ENCODE measurements at places on chromosomes 1 and 21.
A peak's percentile ranks its signal among the peaks of the same experiment; 100 is the strongest.

DNA sequence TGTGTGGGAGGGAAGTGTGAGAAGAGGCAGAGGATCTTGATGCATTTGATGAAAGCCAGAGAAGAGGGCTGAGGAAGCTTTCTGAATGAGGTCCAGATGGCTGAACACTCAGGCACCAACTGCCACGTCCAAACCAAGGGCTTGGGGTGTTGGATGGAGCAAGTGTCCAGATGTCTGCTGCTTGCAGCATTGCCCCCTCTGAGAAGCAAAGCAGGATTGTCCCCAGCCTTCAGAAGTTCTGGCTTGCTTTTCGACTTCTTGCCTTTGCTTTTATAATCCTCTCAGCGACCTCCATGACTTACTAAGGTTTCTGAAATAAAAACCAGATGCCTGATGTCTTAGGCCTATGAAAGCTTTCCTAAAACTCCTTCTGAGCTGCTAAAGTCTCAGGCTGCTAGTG, 182.5 kb downstream of the HUNK start:
- DNase-seq = no peak

GRCh38 chr1:71170925-71171324, 90.1 kb upstream of the ZRANB2 start:
- no peak for DNase-seq

DNA sequence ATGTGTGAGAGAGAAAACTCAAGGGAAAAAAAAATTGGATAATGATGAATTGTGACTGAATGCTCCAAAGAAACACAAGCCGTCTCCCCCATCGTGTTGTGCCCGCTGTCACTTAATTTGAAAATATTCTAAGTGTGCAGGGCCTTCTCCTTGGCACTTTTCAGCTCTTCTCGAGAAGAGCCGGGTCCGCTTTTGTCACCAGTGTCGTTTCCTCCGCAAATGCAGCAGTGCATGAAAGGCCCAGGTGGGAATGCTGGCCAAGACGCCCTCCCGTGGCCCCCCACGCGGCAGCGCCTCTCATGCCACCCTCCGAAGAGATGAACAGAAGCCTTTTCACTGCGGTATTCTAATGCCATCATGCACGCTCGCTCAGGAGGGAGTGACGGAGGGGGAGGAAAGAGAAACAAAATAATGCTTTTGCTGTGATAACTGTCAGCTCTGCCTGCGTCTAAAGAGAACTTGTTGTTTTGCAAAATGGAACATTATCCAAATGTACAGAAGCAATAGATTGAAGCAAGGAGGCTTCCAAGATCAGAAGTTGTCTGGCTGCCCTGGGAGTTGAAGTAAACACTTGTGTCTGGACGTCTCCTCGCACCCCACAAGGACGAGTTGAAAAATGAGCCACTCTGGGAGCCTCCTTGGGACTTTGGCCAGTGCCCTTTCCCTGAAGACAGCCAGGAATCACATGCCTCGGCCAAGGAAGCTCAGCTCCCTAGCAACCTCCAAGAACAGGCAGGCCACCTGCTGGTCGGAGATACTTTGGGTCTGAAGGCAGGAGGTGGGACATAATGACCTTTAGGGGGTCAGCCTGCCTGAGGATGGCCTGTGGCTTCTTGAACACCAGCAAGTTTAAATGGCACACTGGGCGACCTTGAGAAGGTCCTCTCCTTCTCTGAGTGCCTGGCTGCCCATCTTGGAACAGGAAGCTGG, 166.1 kb upstream of the ZC3H12A start:
- DNase-seq = no peak

DNA sequence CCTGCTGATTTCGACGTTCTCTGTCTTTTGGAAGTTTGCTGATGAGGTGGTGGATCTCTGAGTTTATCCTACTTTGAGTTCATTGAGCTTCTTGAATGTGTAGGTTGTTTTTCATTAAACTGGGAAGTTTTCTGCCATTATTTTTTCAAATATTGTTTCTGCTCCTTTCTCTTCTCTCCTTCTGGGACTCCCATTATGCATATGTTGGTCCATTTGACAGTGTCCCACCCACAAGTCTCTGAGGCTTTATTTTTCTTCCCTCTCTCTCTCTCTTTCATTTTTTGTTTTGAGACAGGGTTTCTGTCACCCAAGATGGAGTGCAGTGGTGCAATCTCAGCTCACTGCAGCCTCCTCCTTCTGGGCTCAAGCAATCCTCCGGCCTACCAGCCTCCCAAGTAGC, 11.7 kb downstream of the TNFRSF18 start:
- DNase-seq = no peak

DNA sequence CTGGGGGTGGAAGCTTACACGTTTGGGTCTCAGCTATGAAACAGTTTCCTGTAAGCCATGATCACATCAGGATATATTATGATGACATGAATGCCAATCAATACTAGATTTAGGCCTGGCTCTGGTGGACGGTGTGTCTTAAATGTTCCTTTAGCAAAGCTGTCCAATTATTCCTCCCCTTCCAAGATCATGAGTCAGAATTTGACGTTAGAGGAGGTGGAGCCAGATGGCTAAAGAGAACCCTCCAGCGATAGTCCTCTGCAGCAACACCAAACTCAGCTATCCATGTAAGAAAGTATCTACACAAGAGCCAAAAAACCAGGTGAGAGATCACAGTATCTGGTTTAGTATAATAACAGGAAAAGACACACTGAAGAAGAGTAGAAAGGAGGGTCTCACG, 47.8 kb downstream of the PACC1 start:
- DNase-seq = no peak

DNA sequence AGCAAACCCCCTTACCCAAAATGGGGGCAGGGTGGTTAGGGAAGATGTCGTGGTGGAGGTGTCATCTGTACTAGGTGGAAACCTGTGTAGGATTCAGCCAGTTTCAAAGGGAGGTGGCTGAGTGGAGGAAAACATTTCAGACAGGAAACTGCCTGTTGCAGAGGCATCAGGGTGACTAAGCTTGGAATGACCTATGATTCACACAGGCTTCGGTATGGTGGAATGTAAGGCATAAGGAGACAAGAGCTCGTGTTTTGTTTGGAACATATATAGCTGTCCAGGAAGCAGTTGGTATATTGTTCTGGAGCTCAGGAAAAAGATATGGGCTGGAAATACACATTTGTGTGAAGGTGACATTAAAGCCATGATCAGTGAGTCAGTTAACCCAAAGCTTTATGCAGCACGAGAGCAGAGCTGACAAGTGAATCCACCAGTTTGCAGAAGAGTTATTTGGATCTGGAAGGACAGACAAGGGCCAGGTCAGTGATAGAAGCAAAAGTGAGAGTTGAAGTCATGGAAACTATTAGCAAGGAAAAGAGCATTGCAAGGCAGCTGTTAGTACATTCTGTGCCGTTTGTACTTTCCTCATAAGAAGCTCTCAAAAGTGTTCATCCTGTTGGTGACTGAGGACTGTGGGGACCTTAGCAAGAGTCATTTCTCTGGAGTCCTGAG, 12.2 kb downstream of the UTP25 start:
- no peak for DNase-seq

DNA sequence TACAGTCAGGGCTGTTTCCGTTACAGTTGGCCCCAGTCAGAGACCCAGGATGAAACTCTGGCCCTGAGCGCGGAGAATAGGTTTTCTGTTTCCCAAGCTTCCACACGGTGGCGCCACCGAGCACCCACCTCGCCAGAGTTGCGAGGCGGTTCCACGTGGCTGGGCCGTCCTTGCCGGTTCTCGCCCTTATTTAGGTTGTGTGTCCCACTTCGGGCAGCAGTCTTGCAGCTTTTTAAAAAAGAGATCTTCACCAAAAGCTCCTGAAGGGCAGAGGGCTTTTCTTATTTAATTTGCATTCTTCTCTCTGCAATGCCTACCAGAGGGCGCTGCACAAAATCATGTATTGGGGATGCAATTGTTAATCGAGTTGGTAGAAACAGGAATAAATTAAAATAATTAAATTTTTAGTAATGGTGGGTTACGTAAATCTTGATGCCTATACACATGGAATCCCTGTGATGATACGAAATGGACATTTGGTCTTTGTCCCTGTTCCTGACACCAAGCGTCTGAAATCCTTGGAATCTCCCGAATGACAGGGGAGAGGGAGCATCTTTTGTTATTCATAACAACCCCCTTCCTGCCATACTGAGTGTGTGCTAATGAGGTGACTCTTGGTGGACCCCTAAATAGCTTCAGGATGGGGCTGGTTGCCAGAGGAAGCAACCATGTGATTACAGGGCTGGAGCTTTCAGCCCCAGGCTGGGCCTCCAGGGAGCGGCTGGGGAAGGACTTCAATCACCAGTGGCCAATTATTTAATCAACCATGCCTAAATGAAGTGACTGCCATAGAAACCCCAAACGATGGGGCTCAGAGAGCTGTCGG, 5.6 kb upstream of the S100A7 start:
- peak; percentile 59 for DNase-seq
